ENCODE measurements at places on chromosomes 11 and 22. TPM values are rescaled to one million over a fixed set of nuclear protein-coding genes. Genes with fewer than 3 reads are reported as not detected.

WNT7B gene
- not detected for total RNA-seq

FOLR1 gene
- 0.49 TPM for total RNA-seq

HBD gene
- total RNA-seq, result not detected

RPS3 gene
- total RNA-seq, result 864 TPM

GUCY1A2 gene
- 10.2 TPM for total RNA-seq

FIBIN gene
- 10.5 TPM for total RNA-seq

FAM89B gene
- total RNA-seq, result 40.9 TPM

GDPD4 gene
- not detected for total RNA-seq

OR5B12 gene
- not detected for total RNA-seq

MYO18B gene
- total RNA-seq, result 163 TPM

POTEH gene
- not detected for total RNA-seq

IRAG1 gene
- total RNA-seq, result 5.1 TPM

TMPRSS6 gene
- not detected for total RNA-seq

DESI1 gene
- 46.2 TPM for total RNA-seq

APOA4 gene
- not detected for total RNA-seq

BIK gene
- total RNA-seq, result 0.41 TPM

CADM1 gene
- total RNA-seq, result 51.1 TPM

CCDC87 gene
- 0.41 TPM for total RNA-seq

OR4D5 gene
- not detected for total RNA-seq

GLYAT gene
- not detected for total RNA-seq

DDX10 gene
- total RNA-seq, result 11.7 TPM

RNASEH2C gene
- 39.7 TPM for total RNA-seq

CHRDL2 gene
- total RNA-seq, result 6.5 TPM

PICALM gene
- 133 TPM for total RNA-seq

OVCH2 gene
- not detected for total RNA-seq

ADAMTS15 gene
- total RNA-seq, result 22.9 TPM

CDC42EP1 gene
- total RNA-seq, result 17.7 TPM

ELF5 gene
- total RNA-seq, result not detected

FOLR2 gene
- 20.9 TPM for total RNA-seq

RIMBP3B gene
- not detected for total RNA-seq

FADS1 gene
- total RNA-seq, result 24.1 TPM

LMNTD2 gene
- total RNA-seq, result 0.52 TPM

SYT12 gene
- total RNA-seq, result 0.05 TPM

MS4A3 gene
- not detected for total RNA-seq
